ENCODE measurements at places on chromosomes 1 and 21.

DNA sequence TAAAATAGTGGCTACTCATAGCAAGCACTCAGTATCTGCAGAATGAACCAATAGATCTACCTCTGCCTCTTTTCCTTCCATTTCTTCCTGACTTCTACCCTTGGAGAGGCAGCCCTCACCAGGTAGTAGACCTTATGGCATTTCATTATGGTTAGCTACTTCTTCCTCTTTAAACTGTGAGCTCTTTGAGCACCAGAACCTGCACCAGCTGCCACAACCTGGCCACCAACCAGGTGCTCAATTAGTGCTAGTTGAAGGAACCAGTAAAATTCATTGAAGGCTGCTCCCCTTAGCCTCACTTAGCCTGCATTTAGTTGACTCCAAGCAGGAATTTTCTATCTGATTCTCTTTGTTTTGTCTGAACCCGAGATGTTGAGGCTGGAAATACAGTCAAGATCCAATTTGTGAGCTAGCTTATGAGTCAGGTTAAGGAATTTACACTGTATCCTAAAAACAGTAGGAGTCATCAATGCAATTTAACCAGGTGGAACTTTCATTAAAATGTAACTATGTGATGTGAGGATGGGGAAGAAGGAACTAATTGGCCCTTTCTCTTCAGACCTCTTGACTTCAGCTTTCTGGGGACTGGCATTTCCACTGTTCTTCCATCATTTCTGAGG is 81.5 kb upstream of the UBE2U start:
- DNase-seq = no peak

GRCh38 chr21:31530897-31531705 is 128.4 kb upstream of the SOD1 start:
- no peak for DNase-seq

GRCh38 chr1:221289103-221289502 is 409.9 kb downstream of the HLX start:
- no peak for DNase-seq

DNA sequence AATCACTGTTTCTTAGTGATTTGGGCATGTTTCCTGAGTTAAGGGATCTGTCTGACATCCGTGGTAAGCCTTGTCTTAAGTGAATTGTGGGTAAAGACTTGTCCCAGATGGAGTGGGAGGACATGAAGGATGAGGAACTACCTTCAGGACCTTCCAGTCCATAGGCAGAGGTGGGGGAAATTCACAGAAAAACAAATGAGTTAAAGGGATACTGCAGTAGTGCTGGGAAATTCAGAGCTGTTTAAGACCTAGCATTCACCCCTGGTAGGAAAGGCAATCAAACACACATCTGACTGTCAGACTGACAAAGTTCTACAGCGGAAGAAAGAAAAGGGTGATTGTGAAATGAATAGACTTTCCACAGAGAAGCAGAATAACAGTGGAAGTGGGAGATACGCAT is 3.0 kb downstream of the GNAT2 start:
- DNase-seq = no peak

- DNase-seq = no peak
These were observed 383.9 kb downstream of the KIF26B start for GRCh38 chr1:245538671-245539070.

DNA sequence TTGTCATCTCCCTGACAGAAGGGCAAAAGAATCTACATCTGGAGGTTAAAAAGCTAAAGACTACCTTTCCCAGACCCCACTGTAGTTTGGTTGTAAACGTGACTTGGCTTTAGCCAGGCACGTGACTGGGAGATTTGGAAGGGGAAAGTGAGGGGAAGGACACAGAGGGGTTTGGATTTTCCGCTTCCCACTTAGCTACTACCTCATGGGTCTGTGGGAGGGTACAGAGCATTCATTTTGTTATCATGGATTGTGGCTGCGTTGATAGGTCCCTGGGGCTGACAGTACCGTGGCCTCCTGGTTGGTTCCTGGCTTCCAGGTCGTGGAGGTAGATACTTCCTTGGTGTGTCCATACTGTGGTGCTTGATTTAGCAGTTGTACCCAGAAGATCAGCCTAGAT is 2.6 kb downstream of the CHD1L start:
- no peak for DNase-seq

GRCh38 chr1:156124557-156125483 is 10.3 kb downstream of the LMNA start:
- no peak for DNase-seq

DNA sequence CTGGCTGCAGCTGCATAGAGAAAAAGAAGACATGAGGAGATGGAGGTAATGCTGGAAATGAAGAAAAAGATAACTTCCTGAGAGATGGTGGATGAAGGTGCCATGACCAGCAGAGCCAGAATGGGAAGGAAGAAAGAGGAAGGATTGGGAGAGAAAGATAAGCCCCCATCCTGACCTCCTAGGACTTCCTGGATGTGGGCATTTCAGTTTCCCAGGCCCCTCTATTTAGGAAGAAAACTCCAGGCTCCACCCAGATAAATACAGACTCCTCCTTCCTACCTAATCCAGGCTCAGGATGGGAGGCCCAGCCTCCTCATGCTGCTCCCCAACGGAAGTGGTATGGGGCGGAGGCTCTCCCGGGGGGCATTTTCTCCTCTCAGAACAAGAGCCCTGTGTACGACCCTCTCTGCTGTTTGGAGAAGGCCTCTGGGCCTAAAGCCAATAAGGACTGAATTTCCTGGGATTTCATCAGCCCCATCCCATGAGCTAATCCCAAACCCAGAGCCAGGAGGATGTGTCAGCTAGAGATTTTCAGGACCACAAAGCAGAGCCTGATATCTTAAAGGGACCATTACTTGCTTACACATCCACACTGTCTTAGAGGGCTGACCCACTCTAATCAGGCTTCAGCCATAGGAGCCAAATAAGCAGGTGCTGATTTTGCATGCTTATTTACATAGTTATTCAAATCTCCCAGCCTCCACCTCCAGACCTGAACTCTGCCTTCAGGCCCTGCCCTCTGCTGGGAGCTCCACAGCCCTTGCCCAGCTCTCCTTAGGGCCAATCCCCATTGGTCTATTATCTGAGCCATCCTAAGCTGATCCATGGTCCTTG is 5.1 kb upstream of the ARHGEF2 start:
- DNase-seq = peak; percentile 44

DNA sequence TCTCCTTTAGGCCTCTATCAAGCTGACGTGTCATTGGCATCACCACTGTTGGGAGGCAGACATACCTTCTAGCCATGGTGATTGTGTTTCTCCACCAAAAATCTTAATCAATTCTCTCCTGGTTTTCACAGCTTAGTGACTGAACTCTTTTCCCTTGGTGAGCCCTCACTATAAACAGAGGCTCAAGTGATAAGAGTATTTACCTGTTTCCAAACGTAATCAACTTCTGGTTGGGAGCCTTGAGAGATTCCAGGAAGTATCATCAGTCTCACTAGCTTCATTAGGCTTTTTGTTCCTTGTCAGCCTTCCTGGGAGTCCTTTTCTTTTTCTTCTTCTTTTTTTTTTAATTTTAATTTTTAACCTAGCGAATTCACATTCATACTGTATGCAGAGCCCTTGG is 33.8 kb upstream of the KCNQ4 start:
- no peak for DNase-seq

DNA sequence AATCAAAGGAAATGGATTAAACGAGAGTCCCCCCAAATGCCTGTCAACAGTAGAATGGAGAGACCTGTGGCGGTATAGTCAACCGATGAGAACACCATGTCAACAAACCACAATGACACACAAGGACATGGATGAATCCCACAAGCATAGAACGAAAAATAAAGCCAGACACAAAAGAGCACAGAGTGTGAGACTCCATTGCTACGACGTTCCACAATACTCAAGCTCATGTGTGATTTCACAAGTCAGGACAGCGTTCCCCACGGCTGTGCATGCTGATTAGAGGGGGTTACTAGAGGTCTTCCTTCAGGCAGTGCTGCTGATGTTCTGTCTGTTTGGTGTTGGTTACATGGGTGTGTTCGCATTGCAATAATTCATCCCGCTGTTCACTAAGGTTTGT is 5.8 kb upstream of the PLA2G2D start:
- no peak for DNase-seq

- DNase-seq = no peak
These were observed 967.6 kb downstream of the LTN1 start for GRCh38 chr21:28025111-28025510.

- DNase-seq = peak; percentile 52
These were observed 893 bp downstream of the RCC2 start for GRCh38 chr1:17438318-17439249.

DNA sequence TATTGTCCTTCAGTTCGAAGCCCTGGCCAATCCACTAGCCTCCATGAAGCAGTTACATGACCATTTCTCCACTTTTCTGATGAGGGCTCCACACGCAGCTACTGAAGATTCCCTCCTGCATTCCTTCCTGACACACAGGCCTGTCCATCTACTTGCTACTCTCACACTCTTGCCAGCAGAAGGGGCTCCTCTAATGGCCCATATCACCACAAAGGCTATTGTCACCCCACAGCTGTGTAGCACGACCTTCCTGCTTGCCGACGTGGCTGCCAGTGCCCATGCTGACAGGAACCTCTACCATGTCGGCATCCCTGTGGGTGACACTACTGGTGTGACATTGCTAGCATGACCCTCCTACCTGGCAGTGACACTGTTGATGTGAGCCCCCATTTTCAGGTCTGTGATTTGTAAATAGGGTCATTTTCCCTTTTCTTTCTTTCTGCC is 1528.6 kb upstream of the TPTE start:
- DNase-seq = peak; percentile 95

DNA sequence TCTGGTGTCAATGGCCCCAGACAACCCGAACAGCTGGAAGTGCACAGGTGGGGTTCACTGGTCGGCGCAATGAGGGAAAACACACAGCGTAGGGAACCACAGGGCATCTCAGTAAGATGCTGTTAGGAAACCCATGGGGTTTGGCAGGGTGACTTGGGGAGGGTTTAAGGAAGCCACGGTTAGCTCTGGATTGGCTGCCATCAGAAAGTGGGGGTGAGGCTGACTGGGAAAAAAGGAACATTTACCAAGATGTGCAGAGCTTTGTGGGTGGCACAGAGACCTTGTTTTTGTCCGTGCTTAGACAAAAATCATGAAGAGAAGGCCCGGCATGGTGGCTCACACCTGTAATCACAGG is 11.0 kb downstream of the ALDH4A1 start:
- DNase-seq = no peak

DNA sequence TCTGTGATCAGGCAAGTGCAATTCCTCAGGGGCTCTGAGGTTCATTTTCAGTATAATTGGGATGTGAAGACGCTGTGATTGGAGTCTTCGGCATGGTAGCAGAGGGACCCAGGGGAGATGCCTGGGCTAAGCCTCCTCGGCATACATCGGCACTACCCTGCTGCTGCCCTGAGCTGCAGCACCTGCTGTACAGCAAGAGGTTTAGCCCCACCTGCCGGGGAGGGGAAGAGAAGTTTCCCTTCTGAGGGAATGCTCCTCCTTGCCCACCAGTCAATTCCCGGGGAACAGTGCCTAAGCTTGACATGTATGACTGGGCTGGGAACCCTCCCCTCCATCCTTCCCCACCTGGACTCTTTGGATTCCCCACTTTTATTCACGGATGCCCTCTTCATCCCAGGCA is 24.9 kb downstream of the CNIH3 start:
- DNase-seq = peak; percentile 31

- no peak for DNase-seq
These were observed 14.6 kb downstream of the SYF2 start for GRCh38 chr1:25217598-25218232.

GRCh38 chr1:36096500-36097432 is 8.1 kb downstream of the ADPRS start:
- DNase-seq = peak; percentile 39

DNA sequence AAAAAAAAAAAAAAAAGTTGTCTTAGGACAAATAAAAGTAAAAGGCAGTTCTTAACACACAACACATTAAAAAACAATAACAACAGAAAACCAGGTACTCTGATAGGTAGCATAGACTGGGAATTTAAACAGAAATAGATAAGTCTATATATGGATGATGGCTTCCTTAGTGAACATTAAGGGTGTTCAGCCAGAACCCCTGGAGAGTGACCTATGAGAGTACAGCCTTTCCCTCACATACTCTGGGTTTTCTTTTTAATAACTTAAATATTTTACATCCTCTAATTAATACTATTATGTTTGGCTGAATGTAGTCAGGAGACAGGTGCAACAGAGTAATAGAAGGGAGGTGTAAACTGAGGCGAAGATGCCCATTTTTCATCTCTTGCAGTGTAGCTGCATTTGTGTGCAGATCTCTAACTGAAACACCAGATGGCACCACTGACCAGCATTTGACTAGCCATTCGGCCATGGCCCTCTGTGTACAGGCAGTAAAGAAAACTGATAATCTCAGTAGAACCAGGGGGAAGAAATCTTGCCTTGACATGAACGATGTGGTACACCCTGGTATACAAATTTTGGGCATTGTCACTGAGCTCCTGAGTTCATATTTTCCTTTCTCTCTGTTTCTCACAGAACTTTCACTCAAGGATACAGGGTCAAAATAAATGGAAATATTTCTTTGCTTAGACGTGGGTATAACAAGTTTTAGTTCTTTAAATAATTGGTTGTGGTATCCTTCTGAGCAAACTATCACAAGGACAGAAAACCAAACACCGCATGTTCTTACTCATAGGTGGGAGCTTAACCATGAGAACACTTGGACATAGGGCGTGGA is 7.6 kb downstream of the TTF2 start:
- DNase-seq = peak; percentile 34

GRCh38 chr1:215523906-215524305 is 43.2 kb upstream of the KCTD3 start:
- no peak for DNase-seq

DNA sequence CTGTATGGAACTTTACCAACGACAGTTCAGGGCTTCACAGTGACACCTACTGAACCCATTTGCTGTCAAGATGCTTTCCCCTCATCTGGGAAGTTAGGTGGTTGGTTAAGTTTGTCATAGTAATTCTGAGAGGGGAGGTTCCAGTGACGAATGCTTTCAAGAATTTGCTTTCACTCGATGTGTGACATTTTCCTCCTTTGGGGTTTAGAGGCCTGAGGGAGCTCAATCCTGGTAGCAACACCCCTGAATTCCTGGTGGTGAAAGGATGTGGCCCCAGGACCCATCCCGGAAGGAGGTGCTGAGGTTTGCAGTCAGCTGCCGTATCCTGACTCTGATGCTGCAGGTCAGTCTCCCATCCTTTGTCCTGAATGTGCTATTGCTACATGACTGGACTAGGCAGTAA is 2.8 kb downstream of the PIGV start:
- no peak for DNase-seq

GRCh38 chr1:203281851-203282661 is 23.3 kb upstream of the BTG2 start:
- peak; percentile 29 for DNase-seq

- DNase-seq = no peak
These were observed 1.4 kb downstream of the PEA15 start for GRCh38 chr1:160206421-160207117.

All from HepG2 (cell line).